Lung microvascular endothelial cell (primary cell): ENCODE measurements at places on chromosomes 1 and 21.
A peak's percentile ranks its signal among the peaks of the same experiment; 100 is the strongest.

- DNase-seq = peak; percentile 66
Observed at GRCh38 chr1:15953294-15953771, 22.6 kb downstream of the ZBTB17 start.

DNA sequence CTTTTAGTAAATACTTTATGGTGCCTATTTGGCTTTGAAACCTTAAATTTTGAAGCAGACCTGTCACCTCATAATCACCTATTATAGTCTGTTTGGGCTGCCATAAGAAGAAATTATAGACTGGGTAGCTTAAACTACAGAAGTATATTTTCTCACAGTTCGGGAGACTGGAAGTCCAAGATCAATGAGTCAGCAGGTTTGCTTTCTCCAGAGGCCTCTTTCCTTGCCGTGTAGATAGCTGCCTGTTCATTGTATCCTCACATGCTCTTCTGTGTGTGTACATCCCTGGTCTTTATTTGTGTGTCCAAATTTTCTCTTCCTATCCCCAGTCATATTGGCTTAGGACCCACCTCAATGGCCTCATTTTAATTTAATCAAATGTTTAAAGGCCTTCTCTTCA lies 518.2 kb downstream of the ADGRL2 start:
- DNase-seq = peak; percentile 1

- no peak for DNase-seq
Observed at GRCh38 chr1:5111581-5111980, 457.2 kb downstream of the AJAP1 start.

DNA sequence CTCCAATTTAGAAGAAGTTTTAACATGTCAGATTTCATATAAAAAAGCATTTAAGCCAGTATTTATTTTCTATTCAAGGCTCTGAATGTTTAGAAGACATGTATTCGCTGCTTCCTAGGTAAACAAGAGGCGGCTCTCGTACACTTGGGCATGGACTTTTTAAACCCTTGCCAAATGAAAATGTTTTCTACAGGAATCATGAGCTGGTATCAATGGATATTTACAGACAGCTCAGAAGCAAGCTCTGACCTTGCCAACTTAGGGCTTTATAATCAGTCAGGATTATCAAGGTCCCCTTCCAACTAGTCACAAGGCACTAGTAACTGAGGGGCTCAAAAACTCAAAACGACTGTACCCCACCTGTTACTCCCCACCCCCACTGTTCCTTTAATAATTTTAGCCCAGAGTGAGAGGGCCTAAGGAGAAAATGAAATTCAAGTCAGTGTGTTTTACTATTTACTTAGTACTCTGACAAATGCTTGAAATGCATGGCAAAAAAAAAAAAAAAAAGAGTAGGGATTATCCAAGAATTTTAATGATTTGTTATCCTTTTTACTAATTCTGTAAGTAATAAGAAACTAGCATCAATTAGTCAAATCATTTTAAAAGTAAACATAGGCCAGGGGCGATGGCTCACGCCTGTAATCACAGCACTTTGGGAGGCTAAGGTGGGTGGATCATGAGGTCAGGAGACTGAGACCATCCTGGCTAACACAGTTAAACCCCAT lies 12.4 kb downstream of the CLSTN1 start:
- DNase-seq = no peak

DNA sequence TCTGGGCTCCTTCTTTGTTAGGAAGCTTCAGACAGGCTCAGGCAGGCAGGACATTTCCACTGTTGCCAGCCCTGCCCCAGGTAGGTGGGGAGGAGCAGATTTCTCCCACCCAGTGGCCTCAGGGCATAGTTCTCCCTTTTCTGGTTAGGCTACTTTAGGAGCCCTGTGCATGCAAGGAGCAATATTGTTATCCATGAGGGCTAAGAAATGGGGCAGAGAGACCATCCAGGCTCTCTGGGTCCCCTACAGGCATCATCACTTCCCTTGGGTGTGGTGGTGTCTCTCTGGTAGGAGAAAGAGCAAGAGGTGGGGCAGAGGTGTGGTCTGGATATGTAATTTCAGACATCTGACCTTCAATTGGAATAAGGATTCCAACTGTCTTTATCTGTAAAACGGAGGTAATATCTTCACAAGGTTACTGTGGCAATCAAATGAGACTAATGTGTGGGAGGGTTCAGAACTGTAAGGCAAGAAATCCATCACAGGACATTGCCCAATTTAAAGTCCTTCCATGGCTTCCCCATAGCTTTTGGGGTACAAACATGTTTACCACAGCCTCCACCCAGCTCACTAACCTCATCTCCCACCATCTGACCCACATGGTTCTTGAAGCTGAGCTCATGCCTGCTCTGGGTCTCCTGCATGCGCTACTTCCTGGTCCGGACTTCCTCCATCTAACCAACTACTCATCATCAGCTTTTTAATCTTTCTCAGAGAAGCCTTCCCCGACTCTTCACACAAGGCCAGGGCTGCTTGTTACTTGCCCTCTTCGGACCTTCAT lies 26.1 kb downstream of the PCAT6 start:
- DNase-seq = no peak

- no peak for DNase-seq
Observed at GRCh38 chr1:212664409-212665199, 35.0 kb downstream of the BATF3 start.

GRCh38 chr1:224211206-224211962 lies 28.3 kb downstream of the DEGS1 start:
- DNase-seq = peak; percentile 77

DNA sequence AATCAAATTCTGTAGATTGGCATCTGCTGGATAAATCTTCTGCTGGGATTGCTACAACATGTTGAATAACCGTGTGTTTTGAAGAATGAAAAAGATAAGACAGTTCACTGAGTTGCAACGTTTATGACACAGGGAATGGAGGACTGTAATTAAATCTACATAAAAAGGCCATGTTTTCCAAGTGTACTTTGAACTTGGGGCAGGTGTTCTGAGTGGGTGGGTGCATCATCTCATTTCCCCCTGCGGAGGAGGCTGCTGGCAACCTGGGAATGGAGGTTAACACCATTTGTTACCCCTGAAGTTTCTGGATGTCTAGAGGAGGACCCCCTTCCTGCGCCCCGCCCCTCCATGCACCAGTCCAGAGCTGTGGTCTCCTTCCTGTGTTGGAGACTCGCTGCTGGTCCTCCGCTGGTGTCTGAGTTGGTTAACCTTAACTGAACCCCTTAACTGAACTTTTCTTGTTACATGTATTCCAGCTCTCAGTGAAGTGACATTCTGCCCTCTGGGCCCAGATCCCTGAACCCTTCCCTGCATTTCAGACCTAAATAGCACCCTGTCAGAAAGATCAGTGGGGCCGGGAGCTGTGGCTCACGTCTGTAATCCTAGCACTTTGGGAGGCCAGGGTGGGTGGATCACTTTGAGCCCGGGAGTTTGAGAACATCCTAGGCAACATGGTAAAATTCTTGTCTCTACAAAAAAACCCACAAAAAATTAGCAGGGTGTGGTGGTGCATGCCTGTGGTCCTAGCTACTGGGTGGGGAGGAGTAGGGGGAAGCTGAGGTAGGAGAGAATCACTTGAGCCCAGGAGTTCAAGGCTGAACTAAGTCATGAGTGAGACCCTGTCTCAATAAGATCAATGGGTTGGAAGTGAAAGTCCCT lies 31.8 kb downstream of the UCK2 start:
- no peak for DNase-seq

DNA sequence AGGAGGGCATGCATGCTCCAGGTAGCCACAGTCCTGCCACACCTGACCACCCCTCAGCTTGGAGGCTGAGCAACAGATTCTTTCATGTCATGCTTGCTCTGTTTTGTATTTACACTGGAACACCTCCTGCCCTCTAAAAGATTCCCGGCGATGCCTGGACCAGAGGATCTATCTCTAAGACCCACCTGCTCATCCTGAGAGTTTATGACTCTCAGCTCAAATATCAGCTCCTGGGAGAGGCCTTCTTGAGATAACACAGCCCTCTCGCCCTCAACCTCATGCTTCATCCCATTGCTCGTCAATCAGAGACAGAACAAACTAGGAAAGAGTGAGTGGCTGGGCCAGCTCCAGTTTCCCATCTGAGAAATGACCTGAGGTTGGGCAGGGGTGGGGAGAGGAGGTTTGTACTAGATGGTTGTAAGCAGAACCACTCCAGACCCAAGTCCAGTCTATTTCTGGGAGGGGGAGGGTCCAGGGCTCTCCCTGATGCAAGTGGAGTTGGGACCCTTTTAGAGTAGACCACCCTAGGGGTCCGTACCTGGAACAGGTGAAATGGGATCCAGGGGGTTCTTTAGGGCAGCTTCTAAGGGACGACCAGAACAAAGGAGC lies 524.5 kb downstream of the MATN1 start:
- no peak for DNase-seq

DNA sequence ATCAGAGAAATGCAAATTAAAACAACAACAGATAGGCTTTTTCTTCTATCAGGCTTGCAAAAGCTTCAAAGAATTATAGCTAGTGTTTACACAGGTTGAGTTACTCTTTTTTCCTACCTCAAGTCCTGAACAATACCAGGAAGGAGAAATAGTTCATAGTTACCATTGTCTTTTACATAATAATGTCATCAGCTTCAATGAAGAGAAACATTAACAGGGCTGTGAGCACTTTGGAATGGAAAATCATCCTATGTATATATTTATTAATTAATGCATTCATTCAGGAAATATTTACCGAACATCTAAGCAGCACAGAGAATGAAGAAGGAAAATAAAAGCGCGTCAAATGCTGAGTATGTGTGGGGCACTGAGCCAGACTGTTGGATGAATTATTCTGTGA lies 197.3 kb downstream of the ZBTB18 start:
- peak; percentile 77 for DNase-seq

GRCh38 chr1:245520611-245521010 lies 365.8 kb downstream of the KIF26B start:
- no peak for DNase-seq

- DNase-seq = no peak
Observed at GRCh38 chr1:200099040-200099439, 71.5 kb downstream of the NR5A2 start.

DNA sequence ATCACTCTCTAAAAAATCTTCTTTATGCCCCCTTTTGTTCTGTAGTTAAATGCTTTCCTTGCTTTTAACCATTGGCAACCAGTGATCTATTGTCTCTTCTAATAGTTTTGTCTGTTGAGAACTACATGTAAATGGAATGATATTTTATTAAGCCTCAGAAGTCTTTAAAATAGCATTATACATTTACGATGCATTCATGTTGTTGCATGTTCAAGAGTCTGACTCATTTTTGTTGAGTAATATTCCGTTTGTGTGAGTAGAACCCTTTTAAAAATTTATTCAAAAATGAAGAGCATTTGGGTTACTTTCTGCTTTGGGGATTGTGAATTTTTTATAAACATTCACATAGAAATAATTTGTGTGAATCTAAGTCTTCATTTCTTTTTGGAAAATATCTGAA lies 1352.9 kb downstream of the NCAM2 start:
- DNase-seq = no peak

DNA sequence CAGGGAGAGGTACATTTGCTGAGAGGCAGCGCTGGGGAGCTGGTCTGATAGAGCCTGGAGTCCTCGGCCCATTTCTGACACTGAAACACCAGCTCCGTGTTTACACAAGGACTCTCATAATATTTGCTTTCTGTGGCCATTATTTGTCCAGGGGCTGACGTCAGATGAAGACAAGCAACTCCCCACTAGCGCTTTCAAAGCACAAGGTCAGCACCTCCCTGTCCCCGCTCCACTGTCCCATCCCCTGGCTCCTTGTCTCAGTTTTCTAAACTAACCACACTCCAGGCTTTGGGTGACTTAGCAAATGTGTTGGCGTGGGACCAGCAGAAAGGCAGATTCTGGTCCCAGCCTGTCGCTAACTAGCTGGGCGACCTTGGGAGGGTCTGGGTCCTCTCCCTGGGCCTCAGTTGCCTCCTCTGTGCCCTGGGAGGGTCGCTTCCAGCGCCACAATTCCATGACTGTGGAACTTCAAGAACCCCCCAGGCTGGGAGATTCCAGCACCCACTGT lies 37.4 kb upstream of the ZBTB40 start:
- DNase-seq = no peak

- DNase-seq = no peak
Observed at GRCh38 chr1:45304311-45305081, 22.2 kb upstream of the HPDL start.

DNA sequence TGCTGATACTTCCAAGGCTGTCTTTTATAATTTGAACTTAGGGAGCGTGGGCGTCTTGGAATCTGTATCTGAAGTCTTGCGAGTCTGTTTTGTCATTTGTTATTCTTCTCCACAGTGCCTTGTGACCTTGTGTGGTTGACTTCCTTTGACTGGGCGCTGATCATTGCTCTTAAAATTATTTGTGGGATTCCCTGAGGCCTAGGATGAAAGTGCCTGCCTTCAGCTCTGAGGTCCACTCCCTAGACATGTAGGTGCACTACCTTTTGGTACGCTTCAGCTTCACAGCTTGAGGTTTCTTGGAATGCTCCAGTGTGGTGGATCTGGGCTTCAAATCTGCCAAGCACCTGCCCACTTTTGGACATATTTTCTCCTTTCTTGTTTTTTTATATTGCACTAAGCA lies 50.2 kb upstream of the IGSF5 start:
- DNase-seq = no peak

GRCh38 chr1:81446000-81446669 lies 354.6 kb upstream of the ADGRL2 start:
- no peak for DNase-seq

DNA sequence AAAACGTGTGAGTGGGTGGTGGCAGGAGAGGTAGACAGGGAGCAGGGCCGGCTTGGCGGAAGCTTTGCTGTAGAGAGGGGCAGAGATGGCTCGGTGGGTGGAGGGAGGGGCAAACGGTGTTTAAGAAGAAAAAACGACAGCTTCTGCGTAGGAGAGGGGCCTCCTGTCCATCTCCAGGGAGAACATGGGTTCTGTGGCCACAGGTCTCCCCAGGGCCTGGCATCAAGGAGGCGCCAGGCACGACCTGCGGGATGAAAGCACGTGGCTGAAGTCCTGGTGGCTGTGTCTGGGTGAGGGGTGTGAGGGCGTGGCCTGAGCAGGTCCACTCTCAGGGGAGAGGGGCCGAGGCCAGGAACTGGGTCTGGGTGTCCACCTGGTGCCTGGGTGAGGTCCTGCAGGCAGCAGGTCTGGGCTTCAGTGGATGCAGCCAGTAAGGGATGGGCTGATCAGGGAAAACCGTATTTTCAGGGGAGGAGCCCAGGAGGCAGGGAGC lies 940 bp upstream of the PRKCZ start:
- no peak for DNase-seq

DNA sequence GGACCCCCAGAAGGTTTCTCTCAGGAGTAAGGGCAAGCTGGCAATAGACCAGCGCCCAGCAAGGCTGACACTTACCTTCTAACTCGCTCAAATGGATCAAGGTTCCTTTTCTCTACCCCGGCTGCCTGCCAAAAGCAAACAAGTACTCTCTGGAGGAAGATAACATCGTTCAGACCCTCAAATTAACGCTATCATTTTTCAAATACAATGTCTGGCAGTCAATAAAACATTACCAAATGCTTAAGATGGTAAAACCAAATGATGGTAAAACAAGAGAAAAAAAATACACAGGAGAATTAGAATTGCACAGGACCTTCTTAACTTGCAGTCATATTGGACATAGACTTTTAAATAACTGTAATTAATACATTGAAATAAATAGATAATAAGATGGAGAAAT lies 148.1 kb downstream of the SPATA46 start:
- no peak for DNase-seq

DNA sequence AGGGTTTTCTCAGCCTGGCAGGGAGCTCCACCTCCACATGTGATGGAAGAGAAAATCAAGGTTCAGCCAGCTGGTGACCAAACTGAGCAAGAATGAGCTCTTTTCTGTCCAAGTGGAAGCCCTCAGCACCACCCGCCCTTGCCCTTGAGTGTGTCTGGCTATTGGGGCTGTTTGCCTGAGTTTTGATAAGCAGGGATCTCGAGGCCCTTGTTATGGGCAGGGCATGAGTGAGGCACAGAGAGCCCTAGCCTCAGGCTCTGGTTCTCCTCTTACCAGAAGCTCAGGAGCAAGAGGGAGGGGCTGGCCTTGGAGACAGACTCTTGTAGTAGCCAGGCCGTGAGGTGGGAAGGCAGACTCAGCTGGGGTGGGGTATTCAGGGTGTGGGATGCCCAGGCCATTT lies 37.5 kb upstream of the ARF1 start:
- DNase-seq = no peak
